ENCODE measurements at places on chromosomes 2 and 18.

DNA sequence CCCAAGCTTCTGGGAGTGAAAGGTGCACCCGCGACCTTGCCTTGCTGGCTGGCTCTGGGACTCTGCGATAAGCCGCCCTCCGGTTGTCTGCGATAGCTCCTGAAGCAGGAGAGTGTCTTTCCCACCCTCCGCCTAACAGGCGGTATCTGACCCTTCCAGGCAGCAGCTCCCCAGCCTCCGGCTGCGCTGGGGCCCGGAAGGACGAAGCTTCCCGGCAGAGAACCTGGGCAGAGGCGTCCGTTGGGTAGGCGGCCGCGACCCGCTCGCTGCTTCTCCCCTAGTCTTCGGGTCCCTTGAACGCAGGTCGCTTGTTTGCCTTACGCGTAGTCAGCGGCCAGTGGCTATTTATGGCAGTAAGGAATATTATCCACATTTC is 446 bp upstream of the RHBDD1 start:
- DNase-seq: no peak

DNA sequence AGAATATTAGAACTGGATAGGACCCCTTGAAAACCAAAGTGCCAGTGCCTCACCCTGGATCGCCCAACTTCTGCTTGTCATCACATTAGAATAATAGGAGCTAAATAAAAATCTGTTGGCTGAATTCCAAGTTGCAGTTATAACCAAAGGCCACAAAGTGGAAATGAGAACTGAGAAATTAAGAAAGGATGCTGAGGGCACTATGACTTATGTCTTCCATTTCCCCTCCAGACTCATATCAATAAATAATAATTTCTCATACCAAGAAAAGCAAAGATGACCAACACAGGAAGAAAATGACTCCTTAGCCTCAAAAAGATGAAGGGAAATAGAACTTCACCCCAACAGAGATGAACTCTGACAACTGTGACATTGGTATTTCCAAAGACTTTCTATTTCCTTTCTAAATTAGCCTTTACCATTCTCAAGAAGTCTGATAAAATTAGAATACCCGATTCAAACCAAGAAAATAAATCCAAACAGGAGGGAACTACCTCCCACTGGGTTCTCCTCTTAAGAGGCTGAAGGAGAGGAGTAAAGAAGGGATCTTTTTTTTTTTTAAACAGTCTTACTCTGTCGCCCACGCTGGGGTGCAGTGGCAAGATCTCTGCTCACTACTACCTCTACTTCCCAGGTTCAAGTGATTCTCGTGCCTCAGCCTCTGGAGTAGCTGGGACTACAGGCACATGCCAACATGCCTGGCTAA is 46.5 kb upstream of the EPG5 start:
- no peak for DNase-seq

DNA sequence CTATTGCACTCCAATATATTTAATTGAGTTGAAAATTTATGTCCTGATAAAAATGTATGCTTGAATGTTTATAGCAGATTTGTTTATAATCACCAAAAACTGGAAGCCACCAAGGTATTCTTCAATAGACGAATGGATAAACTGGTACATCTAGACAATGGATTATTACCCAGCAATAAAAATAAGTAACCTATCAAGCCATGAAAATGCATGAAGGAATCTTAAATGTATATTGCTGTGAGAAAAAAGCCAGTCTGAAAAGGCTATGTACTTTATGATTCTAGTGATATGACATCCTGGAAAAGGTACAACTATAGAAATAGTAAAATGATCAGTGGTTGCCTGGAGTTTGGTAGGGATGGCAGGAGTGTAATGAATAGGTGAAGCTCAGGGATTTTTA is 580.7 kb downstream of the DCC start:
- no peak for DNase-seq

DNA sequence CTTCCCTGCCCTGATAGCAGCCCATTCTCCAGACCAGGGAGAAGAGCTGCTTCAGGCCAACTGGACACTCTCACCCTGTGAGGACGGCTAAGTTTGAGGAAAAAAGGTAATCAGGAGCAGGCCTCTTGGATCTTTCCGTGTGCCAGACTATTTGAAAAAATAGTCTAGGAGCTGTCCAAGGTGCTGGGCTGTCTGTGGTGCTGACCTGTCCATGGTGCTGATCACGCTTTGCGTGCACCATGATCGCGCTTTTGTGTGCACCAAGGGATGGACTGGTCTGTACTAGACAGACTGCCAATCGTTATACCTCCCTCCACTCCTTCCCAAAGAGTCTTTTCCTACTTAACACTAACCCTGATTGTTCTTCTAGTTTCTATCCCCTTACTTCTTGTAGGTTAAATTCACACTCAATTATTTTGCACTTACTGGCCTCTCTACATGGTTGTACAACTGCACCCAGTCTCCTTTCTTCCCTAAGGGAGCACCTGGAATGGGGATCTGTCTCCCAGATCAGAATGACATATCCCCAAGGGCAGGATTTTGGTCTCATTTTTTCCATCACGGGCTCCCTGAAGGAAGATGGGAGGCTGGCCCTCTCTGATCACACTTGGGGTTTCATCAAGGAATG is 295.4 kb downstream of the CELF4 start:
- no peak for DNase-seq

DNA sequence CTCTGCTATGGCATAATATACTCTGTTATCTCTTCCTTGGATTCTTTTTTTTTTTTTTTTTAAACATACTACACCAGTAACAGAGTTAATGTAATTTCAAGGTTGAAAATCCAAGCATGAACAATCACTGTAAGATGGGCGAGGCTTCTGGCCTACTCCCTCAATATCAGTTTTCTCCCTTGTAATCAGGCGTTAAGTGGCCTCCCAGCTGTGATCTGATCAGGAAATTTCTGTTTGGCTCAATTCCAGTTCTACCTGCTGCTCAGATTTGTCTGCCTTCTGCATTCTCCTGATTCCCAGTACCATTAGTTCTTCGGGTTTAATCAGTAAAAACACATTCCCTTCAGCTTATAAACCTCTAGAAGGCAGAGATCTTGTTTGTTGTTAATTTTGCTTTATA is 18.6 kb downstream of the PRKD3 start:
- no peak for DNase-seq

All from stimulated activated CD8-positive, alpha-beta memory T cell treated with anti-CD3 and anti-CD28 coated beads, Interleukin-15, amount 100 ng/mL, for 24 hours (primary cell).